Suppressor macrophage treated with lipopolysaccharide for 1 hour (primary cell): ENCODE measurements at places on chromosomes 1 and 21.
A peak's percentile ranks its signal among the peaks of the same experiment; 100 is the strongest.

GRCh38 chr1:221327954-221328353 lies 413.9 kb downstream of the DUSP10 start:
- DNase-seq = no peak

DNA sequence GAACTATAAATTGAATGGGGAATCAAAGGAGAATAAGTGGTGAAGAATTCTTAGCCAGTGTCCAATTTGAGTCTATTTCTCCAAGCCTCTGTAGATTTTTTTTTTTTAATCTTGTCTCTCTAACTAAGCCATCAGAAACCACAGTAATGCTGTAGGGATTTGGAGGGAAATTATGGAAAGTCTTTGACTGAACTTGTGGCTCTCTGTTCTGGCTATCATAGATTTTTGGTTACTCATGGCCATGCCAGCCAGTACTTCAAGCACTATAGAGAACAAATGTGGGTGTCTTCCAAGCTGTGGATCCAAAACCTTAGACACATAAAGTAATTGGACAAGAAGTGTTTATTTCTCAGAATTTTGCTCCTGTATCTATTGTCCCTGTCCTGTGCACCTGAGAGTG lies 147.9 kb downstream of the LRRC40 start:
- DNase-seq = no peak

DNA sequence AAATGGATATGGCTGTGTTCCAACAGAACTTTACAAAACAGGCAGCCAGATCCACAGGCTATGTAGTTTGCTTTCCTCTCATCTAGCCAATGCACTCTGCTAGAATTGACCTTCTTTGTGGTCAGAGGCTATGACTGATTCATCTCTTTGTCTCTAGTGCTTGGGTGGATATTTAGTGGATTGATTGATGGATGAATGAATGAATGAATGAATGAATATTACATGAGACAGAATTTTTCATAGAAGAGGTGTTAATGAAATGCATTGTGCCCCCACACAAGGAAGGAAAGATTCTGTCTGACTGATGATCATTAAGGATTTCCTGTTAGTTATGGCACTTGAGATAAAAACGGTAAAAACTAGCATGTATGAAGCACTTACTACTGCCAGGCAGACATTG lies 50.5 kb upstream of the ZYG11A start:
- DNase-seq = no peak

DNA sequence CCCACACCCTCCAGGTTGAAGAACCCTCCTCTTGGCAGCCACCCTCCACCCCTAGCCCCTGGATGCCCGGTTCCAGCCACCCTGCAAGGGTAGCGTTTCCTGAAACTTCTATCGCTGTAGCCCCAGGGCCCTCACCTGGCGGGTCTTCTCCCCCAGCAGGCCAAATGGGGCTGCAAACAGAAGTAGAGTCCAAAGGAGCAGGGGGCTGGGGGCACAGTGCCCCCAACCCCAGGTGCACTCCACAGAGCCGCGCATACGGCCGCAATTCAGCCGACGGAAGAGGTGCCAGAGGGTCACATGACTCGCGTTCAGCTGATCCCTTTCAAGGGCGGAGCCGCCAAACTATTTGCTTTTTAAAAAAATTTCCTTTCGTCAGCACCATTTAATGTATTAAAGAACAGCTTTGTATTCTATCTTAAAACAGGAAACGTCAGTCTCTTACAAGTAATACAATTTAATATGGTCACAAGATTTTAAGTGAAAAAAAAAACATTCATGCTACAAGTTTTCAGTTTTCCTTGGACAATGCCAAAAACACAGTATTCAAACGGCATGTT lies at the start of gene GLMP:
Gene GLMP (minus strand): TSS at position 289 of the 557 bp plus-strand sequence. CDS start 34 bp downstream, at position 255.
- peak; percentile 71 for DNase-seq
